NCI-H1092 (cell line): ENCODE measurements at places on chromosomes 1 and 21.

DNA sequence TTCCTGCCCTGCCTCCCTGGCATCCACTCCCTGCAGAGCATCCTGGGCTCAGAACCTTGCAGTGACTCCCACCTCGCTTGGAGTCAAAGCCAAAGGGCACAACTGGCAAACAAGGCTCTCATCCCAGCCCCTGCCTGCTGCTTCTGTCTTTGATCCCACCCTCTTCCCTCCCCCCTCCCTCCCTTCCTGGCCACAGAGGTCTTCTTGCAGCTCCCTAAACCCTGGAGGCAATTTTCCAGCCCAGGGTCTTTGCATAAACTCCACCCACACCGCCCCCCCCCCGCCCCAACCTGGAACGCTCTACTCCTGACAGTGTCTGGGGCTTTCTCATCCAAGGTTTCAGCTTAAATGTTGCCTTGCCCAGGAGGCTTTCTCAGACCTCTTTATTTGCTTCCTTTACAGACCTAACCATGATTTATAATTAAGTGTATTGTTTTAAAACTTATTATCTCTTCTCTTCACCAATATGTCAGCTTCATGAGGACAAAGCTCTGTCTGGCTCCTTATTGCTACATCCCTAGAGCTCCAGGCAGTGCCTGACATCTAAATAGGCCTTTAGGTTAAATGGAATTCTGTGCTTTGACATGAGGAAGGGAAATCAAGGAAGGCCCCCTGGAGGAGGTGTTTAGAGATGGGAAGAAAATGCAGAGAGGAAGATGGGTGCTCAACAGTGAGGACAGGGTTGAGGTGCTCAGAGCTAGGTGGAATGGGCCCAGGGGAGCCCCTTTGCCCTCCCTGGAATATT, 37.7 kb upstream of the PADI1 start:
- DNase-seq: no peak

GRCh38 chr1:119475866-119476439, 31.1 kb upstream of the HSD3B1 start:
- DNase-seq: peak; percentile 37

DNA sequence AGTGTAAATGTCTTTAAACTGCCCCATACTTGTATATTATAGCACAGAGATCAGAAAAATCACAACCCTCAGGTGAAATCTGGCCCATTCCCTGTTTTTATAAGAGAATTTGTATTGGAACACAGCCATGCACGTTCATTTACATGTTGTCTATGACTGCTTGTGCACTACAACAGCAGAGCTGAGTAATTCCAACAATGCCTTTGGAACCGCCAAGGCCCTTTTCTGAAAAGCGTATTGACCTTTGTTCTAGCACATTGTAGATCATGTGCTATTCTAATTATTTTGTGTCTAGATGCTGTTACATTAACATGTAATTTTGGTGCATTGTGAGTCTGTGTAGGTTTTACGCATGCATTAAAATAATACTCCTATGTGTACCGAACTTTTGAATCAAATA, 339.6 kb downstream of the CHRM3 start:
- DNase-seq: no peak

GRCh38 chr1:167797015-167797414, 75.2 kb downstream of the MPZL1 start:
- DNase-seq: no peak

DNA sequence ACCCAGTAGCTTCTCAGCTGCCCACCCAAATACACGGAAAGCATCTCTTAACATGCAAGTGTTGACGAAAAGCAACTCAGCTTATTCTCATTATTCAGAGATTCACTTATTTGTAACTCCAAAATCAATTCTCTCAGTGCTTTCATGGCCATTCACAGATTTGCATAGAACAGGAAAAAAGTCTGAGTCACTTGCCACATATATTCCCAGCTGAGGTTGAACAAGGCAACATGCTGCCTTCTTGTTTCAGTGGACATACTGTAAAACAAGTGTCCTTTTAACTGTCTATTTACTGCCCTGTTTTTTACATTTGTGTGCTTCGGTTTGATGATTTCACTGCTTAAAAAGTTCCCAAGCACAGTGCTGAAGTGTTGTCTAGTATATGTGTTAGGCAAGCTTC, 273.0 kb downstream of the LTN1 start:
- DNase-seq: no peak

- no peak for DNase-seq
Measured at GRCh38 chr1:155085504-155086127, 7.0 kb downstream of the EFNA3 start.

DNA sequence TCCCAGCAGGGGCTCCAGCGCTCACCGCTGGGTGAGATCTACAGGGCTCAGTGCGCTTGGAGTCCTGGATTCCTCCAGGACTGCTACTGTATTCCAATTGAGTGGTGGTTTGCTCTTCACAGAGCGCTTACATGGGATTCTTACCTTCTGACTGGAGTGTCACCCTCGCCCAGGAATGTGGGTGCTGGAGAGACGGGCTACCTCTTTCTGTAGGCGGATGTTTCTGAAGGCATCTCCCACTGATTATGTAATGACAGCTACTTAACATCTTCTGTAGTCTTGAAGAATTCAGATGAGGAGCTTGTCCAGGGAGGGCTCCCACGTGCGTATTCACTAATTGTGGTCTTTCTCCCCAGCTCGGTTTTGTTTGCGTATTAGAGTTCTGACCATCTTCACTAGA, 154.2 kb downstream of the DYRK1A start:
- no peak for DNase-seq

GRCh38 chr1:208106218-208106617, 138.0 kb downstream of the PLXNA2 start:
- no peak for DNase-seq

- no peak for DNase-seq
Measured at GRCh38 chr1:9668080-9668479, 16.5 kb downstream of the PIK3CD start.

GRCh38 chr1:28812669-28813468, 899 bp downstream of the OPRD1 start:
- peak; percentile 71 for DNase-seq

GRCh38 chr1:172084876-172085275, 243.6 kb downstream of the DNM3 start:
- DNase-seq: no peak

DNA sequence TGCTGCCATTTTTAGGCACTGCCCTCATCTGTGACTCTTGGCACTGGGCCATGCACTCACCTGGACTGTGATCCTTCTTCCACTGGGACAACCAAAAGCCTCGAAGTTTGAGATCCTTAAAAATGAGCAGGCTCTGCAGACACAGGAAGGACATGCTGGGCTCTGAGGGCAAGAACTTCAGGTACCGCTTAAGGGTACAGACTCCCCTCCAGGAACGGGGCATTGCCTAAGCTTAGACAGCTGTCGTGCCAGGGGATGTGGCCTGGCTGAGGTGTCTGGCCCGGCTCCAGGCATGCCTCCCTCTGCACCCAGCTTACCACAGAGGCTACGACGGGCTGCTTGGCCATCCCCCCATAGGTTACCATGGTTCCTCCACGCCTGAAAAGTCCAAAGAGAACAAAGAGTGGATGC, 14.2 kb upstream of the SRSF4 start:
- DNase-seq: no peak

DNA sequence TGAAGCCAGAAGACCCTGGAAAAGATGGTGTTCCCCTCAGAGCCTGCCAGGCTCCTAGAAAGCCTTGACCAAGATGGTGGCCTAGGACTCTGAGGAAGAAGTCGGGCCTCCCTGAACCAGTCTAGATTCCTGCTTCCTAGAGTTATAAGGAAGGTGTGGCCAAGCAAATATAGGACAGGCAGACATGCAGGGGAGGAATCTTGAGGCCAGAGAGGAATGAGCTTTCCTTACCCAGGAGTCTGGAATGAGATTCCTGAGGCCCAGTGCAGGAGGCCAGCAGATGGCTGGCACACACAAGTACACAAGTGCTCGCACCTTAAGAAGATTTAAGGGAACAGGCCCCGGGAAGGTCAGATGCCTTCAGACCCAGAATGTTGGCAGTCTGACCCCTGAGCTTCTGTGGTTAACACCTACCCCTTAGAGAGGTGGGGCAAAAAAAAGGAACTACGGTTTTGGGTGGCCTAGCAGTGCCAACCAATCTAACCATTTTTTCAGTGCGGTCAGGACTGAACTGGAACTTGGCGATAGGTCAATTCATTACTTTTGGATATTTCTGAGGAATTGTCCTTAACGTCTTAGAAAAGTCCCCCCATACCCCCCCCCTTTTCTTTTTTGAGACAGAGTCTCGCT, 73.3 kb downstream of the MDM4 start:
- no peak for DNase-seq

DNA sequence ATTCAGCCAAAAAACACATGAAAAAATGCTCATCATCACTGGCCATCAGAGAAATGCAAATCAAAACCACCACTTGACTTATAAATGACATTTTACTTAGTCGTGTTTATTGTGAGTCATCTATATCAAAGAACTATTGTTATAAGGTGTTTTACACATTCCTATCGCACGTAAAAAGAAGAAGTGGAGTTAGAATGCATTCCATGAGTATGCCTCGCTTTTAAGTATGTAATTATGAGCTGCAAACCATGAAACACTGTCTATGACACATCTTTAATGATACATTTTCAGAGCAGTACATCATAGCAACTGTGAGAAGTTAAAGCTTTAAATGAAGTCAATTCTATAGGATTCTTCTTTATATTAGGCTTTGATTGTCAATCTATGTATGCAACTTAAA, 614.3 kb upstream of the ADAMTS5 start:
- no peak for DNase-seq

DNA sequence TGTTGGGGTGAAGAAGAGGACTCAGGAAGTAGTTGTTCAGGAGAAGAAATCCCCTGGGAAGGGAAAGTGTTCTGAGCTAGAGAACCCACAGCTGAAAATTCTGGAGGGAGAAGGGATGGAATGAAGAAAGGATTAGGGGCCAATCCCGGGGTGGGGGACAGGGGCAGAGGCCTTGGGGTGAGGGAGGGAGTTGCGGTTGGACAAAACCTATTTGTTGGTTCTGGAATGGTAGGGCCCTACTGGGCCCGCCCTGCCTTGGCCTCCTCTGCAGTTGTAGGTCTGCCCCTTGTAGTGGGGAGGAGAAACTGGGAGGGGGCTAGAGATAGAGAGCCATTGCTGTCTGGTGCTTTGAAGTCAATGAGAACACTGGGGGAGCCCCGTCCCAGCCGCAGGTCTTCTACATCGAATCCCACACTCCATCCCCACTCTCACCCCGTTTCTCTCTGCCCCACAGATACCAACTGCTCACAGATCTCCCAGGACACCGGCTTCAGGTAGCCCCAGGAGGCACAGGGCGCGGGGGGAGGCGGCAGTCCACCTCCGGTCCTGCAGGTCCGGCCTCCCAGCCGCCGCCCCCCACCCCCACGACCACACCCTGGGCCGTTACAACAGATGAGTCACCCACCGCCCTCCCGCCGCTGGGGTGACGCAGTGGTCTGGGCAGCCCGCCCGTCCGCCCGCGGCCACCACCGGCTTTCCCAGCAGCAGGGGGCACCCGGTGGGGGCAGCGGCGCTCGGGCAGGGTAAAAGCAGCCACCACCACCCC, 1.1 kb downstream of the TAGLN2 start:
- DNase-seq: no peak

DNA sequence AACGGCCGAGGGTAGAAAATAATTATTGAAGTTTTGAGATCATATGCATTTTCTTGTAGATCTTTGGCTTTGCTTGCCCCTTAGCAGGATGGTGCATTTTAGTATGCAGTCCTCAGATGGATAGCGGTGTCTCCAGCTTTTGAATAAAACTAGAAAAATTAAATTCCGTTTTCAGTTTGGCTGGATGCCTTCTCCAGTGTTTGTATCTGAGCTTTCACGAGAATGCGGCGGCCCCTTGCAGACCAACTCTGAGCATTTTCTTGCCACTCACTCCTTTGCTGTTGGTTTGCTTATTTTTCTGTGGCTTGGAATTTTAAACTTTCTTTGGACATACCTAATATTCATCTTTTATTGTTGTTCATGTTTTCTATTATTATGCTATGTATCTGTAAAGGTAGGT, 192.6 kb downstream of the NFIA start:
- no peak for DNase-seq

- no peak for DNase-seq
Measured at GRCh38 chr1:4689271-4689935, 35.0 kb downstream of the AJAP1 start.

DNA sequence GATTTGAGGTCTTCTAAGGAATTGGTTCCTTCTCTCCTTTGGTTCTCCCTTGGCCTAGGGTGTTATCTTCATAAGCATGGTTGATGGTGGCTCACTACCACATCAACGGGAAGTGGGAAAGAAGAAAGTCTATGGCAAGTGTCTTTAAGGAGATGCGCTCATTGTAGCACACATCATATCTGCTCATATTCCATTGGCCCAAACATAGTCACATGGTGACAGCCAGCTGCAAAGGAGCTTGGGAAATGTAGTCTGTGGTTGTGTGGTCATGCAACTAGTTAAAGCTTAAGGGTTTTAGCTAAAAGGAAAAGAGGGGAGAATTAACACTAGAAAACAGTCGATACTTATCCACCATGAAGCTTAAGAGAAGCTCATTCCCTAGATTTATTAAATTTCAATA, 11.4 kb upstream of the MRPS6 start:
- DNase-seq: no peak

GRCh38 chr1:80892539-80892938, 908.2 kb upstream of the ADGRL2 start:
- DNase-seq: no peak

DNA sequence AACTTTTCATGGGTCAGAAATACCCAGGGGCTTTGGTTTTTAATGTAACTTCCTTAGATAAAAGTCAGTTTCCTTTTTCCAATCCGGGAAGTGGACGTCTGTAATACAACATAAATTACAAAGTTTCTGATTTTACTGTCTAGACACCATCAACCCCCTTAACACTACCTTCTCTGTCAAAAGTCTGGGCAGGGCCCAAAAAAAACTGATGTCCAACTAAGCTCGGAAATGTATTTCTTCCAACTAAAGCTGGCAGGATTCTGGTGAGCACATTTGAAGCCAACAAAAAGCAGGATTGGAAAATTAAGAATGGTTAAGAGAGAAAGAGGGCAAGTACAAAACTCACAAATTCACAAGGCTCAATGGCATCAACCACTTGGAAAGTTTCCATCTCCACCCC, 24.3 kb downstream of the DDAH1 start:
- no peak for DNase-seq

- DNase-seq: no peak
Measured at GRCh38 chr1:2346691-2347408, 44.5 kb downstream of the MORN1 start.

DNA sequence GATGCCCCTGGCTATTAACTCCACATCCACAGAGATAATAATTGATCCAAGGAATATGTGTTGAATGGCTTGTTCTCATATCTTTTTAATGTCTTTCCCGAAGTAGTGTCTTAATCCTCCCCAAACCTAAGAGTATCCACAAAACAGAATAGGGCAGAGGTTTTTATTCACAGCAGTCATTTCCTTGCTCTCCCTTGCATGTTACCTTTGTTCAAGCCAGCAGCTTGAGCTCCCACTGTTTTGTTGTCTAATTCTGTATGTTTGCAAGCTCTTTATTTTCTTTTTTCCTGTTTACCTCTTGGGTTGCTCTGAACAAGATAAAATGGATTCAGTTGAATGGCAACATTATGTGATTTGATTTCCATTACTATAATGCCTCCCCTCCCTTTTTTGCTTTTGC, 308.6 kb upstream of the ZP4 start:
- no peak for DNase-seq

- no peak for DNase-seq
Measured at GRCh38 chr1:107594536-107594935, 370.4 kb downstream of the VAV3 start.

GRCh38 chr21:38912789-38913119, 107.0 kb downstream of the ETS2 start:
- no peak for DNase-seq
